ENCODE measurements at places on chromosomes 1 and 21.
A peak's percentile ranks its signal among the peaks of the same experiment; 100 is the strongest.

GRCh38 chr21:14880922-14881321, 183.9 kb downstream of the NRIP1 start:
- DNase-seq, result no peak

GRCh38 chr1:25560001-25560400, 16.6 kb downstream of the LDLRAP1 start:
- no peak for DNase-seq

- DNase-seq, result peak; percentile 76
Measured at GRCh38 chr21:34129039-34129891, 55.9 kb downstream of the MRPS6 start.

GRCh38 chr1:208238710-208239472, 5.3 kb downstream of the PLXNA2 start:
- no peak for DNase-seq

DNA sequence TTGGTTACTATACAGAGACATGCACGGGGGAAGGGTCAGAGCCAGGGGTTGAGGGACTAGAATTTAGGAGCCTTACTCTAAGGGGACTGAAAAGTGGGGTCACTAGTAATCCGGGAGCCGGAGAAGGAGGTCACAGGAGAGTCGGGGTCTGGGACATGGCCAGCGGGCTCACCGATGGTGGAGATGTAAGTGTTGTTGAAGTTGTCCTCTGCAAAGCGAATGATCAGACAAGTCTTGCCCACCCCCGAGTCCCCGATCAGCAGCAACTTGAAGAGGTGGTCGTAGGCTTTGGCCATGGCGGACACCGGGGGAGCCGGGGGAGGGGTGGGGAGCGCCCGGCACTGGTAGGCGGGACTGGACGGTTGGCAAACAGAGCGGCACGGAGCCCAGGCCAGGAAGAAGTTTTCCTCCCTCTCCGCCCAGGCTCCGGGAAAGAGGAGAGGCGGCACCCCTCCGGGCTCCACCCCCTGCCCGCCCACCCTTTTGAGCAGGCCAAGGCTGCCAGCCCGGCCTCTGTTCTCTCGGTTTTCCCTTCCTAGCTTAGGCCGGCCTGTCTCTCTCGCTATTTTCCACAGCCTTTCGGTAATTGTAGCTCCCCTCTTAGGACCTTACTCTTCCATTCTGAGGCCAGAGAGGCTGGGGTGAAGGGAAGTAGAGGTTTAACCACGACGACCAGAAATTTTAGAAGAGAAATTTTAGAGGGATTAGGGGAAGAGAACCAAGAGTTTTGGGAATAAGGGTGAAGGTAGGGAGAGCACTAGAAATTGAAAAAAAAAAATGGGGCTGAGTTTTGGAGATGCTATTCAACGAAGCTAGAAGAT, at the start of gene RAB13:
RAB13 (minus strand) TSS at position 399 of the 821 bp plus-strand sequence; CDS start at position 296, 103 bp downstream.
- peak; percentile 52 for DNase-seq

DNA sequence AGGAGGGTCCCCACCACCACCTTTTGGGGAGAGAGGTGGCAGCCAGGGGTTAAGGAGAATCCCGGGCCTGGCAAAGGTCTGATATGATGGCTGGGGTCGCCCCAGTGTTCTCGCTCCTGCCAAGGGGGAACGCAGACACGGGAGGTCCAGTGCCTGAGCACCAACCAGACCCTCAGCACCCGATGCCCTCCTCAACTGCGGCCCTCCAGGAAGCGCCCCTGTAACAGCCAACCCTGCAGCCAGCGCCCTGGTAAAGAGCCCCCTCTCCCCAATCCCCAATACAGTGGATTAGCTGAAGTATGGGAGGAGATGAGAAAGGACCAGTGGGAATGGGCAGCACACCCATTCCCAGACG, 10.4 kb downstream of the ADAMTSL4 start:
- DNase-seq, result no peak

GRCh38 chr1:61287734-61288133, 205.4 kb downstream of the NFIA start:
- no peak for DNase-seq

DNA sequence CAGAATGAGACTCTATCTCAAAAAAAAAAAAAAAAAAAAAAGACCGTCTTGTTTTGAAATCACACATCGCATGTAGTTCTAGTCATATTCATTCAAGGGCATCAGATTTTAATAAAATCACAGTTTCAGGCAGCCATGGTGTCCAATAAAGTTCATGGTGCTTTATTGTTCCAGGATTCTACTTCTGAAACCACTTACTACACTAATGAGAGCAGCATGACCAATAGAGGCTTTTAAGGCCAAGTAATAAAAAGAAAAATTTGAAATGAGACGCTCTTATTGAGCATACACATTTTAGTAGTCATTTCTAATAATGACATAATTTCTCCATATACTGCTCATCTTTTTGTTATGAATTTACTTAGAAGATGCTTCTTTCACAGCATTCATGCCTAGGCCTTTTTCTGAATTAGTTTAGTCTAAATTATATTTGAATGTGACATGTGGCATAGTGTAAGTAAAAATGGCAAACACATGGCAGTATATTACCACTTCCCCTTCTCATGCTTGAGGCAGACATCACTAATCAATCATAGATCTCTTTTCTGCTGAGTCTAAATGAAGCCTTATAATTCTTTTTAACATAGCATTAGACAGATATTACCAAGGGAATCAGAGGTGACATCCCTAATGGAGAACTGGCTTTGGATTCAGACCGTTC, 18.5 kb downstream of the NTMT2 start:
- DNase-seq, result no peak

Data from stimulated activated CD8-positive, alpha-beta memory T cell treated with anti-CD3 and anti-CD28 coated beads, Interleukin-4, amount 100 ng/mL, for 48 hours (primary cell).